ENCODE measurements at places on chromosomes 16 and 17.

DNA sequence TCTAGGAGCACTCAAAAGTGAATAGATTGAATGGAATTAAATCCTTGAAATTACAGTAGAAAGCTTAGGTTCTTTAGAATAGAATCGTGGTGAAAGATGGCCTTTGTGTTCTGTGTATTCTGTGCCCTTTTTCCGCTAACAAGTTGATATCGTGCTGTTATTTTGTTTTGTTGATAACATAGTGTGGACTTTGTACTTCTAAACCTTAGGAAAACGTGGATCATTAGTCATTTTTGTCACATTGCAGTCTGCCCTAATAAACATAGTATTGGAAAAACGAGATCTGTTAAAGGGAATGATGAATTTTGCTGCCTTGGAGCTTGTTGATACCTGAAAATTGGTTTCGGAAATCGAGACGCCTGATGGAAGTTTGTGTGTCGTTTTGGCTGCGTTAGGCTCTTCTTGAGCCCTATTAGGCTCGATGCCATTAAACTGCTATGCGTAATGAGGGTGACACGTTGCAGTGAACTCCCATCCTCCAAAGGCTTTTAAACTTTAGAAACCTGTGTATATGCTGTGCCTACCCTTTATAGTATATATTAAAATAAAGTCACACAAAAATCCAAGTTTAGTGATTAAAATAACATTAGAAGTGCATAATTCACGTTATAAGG is 145.7 kb downstream of the PRKCA start:
- DNase-seq: no peak

DNA sequence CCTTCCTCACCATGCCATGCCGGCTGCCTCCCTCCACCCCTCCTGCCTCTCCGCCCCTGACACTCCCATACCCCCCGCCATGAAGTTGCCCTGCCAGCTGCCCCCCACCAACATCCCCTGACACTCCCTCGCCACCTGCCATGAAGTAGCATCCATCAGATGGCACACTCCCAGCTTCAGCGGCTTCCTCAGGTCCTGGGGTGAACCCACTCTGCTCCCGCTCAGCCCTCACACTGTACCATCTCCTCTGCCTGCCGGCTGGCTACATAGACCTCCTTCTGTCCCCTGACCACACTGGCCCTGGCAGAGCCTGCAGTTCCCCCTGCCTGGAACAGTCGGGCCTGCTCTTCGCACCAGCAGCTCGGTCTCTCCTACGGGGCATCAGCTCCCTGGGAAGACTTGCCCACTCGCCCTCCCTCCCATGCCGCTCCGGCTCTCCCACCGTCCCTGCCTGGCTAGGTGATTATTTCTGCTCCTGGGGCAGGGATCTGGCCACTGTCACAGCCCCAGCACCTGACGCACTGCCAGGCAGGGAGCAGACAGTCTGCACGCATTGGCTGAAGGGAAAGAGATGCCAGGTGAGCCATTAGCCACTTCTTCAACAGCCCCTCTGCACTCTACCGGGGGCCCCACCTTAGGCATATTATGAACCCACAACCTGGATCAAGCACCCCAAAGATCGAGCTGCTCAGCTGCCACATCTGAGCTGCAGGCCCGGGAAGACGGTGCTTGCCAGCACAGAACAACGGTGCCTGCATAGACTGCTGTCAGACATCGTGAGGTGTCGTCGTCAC is 9.0 kb downstream of the CANT1 start:
- DNase-seq: no peak

- no peak for DNase-seq
These were observed 83.8 kb downstream of the NETO2 start for GRCh38 chr16:47059991-47060390.

GRCh38 chr17:4492721-4493561 is 5.7 kb upstream of the SPNS2 start:
- DNase-seq: no peak

GRCh38 chr17:30477774-30478115 is 537 bp downstream of the GOSR1 start:
- DNase-seq: no peak

Data from stimulated activated CD8-positive, alpha-beta memory T cell treated with anti-CD3 and anti-CD28 coated beads, Interleukin-7, amount 100 ng/mL, for 4 hours (primary cell).